ENCODE measurements at places on chromosomes 12 and 14.

GRCh38 chr12:114015851-114016250 is 49.7 kb upstream of the RBM19 start:
- peaks cover 21% of the 10 kb centered on the region for H3K27me3 ChIP-seq
- H3K4me3 ChIP-seq: no peak overlapping the region
- H3K36me3 ChIP-seq: no peaks in the 10 kb centered on the region
- DNase-seq: no peak
- H3K27ac ChIP-seq: no peak overlapping the region
- no peaks in the 10 kb centered on the region for H3K4me1 ChIP-seq

DNA sequence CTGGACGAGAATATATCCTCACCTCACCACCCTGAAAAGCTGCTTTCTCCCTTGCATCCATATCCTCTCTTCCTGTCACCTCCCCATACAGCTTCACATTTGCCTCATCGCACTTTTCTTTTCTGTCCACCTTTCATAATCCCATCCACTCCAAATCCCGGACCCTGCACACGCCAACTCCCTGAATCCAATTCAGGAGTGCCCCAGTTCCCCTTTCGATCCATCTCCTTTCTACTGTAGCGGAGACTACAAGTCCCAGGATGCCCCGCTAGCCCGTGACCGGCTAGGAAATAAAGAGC is 2.5 kb downstream of the TMEM253 start:
- no peaks in the 10 kb centered on the region for H3K36me3 ChIP-seq
- peaks cover 38% of the 10 kb centered on the region for H3K4me1 ChIP-seq
- peak overlapping the region; percentile 79 for H3K27ac ChIP-seq
- no peak for DNase-seq
- H3K4me3 ChIP-seq: peak overlapping the region; percentile 96
- H3K27me3 ChIP-seq: peaks cover 10% of the 10 kb centered on the region

DNA sequence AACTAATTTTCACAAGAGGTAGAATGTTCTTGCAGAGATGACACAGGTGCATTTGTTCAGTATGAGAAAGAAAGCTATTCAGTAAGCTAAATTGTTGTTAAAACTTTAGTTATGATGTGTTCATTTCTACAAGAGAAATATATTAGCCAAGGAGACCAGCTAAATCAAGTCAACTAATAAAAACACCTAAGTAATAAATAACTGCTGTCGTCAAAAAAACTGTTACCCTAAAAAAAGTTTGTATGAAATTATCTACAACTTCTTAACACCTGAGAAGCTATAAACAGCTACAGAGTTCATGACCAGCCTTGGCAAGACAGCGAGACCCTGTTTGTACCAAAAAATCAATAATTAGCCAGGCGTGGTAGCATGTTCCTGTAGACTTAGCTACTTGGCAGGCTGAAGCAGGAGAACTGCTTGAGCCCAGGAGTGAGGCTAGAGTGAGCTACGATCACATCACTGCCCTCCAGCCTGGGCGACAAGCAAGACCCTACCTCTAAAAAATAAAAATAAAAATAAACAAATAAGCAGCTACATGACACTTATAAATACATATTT is 67.6 kb upstream of the AP4S1 start:
- no peaks in the 10 kb centered on the region for H3K27me3 ChIP-seq
- no peak for DNase-seq
- peaks cover 33% of the 10 kb centered on the region for H3K4me1 ChIP-seq
- H3K36me3 ChIP-seq: peaks cover 14% of the 10 kb centered on the region
- H3K27ac ChIP-seq: no peak overlapping the region

GRCh38 chr12:45483571-45483970 is 245.9 kb upstream of the ARID2 start:
- peak overlapping the region; percentile 57 for H3K27ac ChIP-seq
- no peaks in the 10 kb centered on the region for H3K27me3 ChIP-seq
- H3K4me1 ChIP-seq: no peaks in the 10 kb centered on the region
